Amniotic epithelial cell (primary cell): ENCODE measurements at places on chromosomes 6 and 20.

GRCh38 chr20:57748601-57749130 lies 38.9 kb upstream of the PMEPA1 start:
- DNase-seq: peak; percentile 43

DNA sequence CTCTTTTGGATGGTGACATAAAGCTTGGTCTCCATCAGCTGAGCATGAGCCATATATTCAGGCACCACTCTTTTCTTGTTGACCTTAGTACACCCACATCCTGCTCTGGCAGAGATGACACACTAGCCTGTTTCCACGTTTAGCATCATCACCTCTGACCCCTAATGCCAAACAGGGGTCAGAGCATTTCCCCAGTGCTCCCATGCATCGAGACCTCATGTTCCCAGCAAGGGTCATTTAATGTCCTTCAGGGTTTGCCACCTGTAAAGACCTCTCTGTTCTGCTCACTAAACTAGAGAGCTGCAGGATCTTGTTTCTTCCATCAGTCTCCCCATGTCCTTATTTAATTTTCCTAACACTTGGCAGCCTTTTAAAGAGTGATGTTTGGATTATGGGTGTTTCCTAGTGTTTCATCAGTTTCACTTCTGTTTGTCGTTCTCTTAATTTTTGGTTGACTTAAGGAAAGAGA lies 97.5 kb downstream of the AIG1 start:
- no peak for DNase-seq

DNA sequence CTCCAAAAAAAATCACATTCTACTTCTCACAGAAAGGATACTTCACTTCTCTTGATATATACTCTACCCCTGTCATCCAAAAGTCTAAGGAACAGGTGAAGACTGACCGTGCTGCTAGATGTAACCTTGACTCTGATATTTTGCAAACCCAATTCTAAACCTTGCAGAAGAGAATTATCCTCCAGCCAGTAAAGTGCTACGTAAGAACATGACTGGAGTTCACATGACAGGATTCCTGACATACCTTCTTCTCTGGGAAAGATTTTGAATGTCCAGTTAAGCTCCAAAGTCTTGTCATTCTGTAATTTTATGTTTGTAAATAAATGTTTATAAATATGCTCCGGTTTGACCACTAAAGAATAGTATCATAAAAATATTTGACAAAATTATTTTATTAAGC lies 35.8 kb downstream of the BTBD9 start:
- DNase-seq: peak; percentile 75

GRCh38 chr20:59559024-59559817 lies 45.1 kb upstream of the PHACTR3 start:
- no peak for DNase-seq

- DNase-seq: peak; percentile 91
Measured at GRCh38 chr6:154721460-154721859, 11.8 kb upstream of the SCAF8 start.

DNA sequence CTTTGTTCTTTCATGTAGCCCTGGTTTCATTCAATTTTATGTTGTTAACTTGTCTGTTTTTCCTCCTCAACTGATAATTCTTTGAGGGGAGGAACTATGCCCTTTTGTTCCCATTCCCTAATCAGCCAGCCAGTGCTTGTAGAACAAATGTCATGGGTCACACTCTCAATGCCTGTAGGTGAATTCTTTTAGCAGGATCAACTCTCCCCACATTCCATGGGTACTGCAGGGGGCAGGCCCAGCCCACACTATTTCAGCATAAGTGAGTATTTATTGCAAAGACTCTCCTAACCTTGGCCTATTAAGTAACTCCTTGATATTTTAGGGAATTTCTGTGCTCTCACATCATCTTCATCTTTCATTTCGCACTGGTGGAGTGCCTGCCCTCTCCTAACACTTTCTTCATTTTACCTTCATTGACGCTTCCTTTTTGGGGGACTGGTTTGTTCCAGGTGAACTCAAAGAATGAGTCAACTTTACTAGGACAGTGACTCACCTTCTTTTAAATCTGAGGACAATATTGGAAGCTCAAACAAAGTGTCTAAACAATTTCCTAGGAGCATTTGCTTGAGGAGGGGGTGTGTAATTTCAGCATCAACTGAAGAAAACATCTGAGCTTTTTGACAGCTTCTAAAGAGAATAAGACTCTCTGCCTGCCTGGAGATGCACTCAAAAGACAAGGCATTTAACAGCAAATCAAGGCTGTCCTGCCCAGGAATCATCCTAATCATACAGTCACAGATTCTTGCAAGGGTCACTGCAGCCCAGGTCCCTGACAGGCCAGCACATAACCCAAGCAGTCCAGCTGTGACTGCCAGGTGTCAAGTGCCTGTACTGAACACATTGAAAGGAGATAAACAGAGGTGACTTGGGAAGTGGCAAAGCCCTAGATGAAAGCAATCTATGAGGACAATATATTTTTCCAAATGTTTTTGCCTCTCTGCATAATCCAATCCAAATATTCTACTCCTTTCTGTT lies 263.9 kb upstream of the PRND start:
- DNase-seq: peak; percentile 8

DNA sequence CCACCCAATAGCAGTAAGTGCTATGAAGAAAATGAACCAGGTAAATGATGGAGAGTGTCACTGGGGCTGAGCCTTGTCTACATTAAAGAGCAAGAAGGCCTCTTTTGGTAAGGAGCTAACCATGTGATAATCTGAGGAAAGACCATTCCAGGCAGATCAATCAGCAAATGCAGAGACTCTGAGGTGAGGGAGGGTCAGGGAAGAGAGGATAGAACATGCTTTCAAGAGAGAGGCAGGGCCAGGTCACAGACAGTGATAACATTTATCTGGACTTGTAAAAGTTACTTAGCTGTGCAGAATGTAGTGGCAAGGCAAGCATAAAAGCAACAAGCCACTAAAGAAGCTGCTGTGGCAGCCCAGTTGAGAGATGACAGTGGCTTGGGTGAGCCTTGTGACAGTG lies 197.3 kb downstream of the TASP1 start:
- no peak for DNase-seq

- DNase-seq: no peak
Measured at GRCh38 chr6:106727480-106728149, 98.2 kb downstream of the QRSL1 start.

GRCh38 chr6:157980288-157981131 lies 1.2 kb upstream of the SYNJ2 start:
- DNase-seq: no peak

GRCh38 chr6:113884011-113884410 lies 26.9 kb downstream of the MARCKS start:
- no peak for DNase-seq

GRCh38 chr20:57288651-57289277 lies 22.3 kb upstream of the BMP7 start:
- DNase-seq: no peak

DNA sequence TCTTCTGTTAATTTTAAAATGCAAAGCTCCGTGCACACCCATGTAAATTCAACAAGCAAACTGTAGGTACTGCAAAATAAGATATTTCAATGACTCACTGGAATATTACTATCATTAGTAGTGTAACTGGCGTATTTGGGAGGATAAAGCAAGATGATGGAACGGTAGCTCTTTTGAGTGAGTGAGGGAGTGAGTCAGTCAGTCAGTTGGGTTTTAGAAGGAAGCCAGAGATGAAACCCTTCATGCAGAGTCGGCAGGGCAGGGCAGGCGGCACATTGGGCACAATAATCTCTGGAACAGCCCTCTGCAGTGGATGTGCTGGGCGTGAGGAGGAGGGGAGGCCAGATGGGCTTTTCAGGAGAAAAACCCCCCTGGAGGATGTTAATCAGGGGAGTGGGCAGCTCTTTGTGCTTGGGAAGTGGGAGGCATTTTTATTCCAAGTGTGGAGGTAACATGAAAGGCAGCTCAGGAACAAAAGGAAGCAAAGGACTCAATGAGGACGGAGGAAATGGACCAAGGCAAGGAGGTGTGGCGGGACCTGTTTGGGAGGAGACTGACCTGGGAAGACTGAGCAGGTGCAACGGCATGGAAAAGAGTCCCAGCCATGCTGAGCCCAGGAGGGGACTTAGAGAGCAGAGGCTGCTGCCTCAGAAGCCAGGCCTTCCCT lies 171.2 kb downstream of the ZDHHC14 start:
- no peak for DNase-seq

DNA sequence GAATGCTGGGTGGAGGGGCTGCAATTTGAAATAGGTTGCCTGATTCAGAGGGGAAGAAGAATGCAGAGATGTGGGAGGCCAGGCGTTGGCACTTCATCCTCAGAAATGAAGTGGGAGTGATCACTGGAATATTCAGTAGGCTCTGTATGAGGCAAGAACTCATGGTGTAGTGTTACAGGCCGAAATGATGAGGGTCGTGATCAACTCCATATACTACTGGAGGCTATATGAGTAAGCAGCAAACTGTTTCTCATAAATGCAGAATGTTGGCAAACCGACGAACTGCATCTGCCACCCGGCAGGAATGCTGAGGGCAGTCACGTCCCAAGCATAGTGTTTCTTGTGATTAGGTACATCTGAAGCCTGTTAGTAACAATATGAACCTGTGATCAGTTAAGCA lies 12.7 kb downstream of the KCNS1 start:
- DNase-seq: peak; percentile 87

GRCh38 chr6:141024526-141024925 lies 1108.2 kb upstream of the GJE1 start:
- no peak for DNase-seq

DNA sequence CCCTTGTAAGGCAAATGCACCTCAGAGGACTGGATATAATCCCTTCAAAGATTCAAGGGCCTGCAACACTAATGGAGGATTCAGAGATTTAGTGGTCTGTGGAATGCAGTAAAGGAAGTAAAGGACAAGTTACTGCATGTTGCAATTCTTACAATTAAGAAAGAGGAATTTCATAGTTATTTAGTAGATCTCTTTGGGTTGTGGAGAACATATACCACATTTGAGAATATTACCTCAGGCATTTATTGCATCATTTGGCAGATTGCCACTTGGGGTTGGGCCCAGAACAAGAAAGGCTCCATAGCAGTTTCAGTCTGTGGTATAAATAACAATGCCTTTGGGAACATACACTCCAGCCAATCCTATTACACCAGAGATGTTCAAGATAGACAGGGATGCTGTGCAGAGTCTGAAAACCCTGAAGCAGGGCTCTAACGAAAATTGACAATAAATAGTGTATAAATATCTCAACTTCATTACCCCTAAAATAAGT lies 20.9 kb upstream of the EPM2A start:
- peak; percentile 99 for DNase-seq

GRCh38 chr6:158793432-158793831 lies 25.7 kb downstream of the EZR start:
- DNase-seq: peak; percentile 70

GRCh38 chr20:53813636-53814035 lies 220.0 kb upstream of the ZNF217 start:
- DNase-seq: no peak

DNA sequence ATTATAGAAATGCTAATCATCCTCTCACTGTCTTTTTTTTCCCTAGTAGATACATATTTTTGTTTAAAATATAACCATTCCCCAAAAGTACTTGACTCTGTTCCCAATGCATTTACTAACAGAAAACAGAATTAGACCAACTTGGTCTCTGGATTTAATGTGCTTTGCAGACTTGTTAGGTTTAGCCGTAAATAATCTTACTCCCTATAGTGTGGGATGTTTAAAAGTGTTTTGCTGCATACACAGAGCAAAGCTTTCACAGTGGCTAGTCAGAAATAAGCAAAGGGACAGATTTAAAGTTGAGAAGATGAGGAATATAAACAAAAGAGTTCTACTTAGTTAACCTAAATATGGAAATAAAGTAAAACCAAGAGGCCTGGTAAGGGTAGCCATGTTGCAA lies 527.5 kb downstream of the HDGFL1 start:
- no peak for DNase-seq

GRCh38 chr6:39923861-39924260 lies 10.4 kb downstream of the MOCS1 start:
- DNase-seq: no peak

DNA sequence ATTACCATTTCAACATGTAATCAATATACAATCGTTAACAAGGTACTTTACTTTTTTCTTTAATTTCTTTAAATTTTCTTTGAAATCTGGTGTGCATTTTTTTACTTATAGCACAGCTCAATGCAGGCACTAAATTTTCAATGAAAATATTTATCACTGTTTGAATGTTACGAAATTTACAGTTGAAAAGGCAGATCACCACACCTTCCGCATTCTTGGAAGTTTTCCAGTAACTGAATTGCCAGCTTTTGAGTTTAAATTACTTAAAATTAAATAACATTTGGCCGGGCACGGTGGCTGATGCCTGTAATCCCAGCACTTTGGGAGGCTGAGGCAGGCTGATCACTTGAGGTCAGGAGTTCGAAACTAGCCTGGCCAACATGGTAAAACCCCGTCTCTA lies 309.9 kb downstream of the BMP7 start:
- DNase-seq: no peak

DNA sequence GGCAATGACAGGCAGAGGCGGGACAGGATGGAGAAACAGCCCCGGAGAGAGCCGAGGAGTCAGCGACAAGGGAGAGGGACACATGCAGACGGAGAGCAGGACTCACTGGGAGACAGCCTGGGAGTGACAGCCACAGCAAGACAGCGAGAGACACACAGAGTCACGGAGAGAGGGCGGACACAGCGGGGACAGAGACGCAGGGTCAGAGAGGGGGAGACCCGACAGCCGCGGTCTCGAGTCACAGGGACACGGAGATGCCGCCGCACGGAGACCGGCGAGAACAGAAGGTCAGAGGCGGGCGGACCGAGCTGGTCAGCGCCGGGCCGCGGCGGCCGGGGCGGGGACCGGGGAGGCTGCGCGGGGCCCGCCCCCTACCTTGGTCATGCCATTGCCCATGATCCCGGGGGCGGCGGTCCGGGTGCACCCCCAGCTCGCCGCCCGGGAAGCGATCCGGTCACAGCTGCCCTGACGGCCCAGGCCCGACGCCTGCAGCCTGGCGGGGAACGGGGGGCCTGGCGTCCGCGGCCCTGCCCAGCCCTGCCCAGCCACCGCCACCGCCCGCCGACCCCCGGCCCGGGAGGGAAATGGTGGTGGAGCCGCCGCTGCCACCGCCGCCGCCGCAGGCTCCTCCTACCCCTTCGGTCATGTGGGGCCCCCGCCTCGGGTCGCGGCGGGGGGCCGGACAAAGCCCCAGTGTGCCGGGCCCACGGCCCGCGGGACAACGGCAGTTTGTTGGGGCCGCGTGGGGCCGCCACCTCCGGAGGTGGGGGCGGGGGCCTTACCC lies at the start of the genes DUSP15 and TTLL9:
TSS of gene DUSP15 (minus strand) at position 586 of the 784 bp plus-strand sequence. CDS start at position 396, 190 bp downstream.
TSS of gene TTLL9 (plus strand) at position 693 of the 784 bp plus-strand sequence. CDS start 493 bp downstream, outside the sequence.
- DNase-seq: no peak

GRCh38 chr6:160917572-160917971 lies 74.0 kb upstream of the MAP3K4 start:
- peak; percentile 67 for DNase-seq

GRCh38 chr20:60835876-60836275 lies 416.2 kb upstream of the CDH4 start:
- no peak for DNase-seq

DNA sequence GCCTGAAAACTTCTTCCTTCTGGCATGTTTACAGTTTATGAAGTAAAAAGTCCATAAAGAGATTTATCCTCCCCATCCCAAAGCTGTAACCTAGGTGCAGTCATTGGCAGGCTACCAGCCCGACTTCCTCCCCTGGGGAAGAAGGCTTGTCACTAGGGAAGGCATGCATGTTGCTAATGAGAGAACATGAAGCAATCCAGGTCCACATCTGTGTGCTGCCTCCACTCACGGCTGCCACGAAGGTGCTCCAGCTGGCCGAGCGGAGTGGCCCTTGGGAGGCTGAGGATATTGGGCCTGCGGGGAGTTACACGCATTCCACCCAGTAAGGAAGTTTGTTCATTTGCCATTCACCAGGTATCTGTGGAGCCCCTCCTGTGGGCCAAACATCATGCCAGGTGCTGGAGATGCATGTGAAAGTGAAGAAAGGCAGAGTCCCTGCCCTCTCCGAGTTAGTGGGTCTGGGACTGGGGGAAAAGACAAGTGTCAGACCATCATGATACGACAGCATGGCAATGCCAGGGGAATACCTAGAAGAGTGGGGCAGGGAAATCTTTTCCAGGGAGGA lies 257.0 kb downstream of the NRN1 start:
- DNase-seq: no peak
